Stimulated activated CD8-positive, alpha-beta memory T cell treated with anti-CD3 and anti-CD28 coated beads, Interleukin-12 subunit alpha, Interleukin-12 subunit beta, amount 100 ng/mL, for 4 hours (primary cell): ENCODE measurements at places on chromosomes 1 and 21.

- DNase-seq: no peak
Observed at GRCh38 chr1:199287647-199288046, 648.8 kb downstream of the PTPRC start.

- no peak for DNase-seq
Observed at GRCh38 chr1:156550346-156550745, 22.0 kb downstream of the IQGAP3 start.

DNA sequence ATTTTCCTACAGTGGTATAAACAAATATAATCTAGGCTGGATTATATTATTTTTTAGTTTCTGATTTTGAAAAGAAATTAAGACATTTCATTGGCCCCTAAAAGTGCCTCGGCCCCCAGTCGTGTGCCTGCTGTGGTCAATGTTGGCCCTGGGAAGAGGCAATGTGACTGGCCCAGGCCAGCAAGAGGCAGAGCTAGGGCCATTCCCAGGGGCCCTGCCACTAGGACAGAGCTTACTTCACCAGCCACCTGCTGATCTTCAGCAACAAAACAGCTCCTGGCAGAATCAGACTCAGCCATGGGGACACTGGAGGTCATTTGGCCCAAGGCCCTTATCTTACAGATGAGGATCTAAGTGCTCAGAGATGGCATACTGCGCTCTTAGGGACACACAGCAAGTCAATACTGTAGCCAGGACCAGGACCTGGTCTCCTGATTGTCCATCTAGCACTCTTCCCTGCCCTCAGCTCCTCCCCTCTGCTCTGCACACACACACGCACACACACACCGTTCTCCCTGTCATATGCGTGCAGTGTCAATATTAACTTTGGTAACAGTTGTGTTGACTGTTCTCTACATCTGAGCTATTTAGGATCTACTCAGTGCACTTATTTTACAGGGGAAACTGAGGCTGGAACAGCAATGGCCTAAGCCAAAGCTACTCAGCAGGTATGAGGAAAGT lies 16.6 kb upstream of the KLHDC7A start:
- no peak for DNase-seq

DNA sequence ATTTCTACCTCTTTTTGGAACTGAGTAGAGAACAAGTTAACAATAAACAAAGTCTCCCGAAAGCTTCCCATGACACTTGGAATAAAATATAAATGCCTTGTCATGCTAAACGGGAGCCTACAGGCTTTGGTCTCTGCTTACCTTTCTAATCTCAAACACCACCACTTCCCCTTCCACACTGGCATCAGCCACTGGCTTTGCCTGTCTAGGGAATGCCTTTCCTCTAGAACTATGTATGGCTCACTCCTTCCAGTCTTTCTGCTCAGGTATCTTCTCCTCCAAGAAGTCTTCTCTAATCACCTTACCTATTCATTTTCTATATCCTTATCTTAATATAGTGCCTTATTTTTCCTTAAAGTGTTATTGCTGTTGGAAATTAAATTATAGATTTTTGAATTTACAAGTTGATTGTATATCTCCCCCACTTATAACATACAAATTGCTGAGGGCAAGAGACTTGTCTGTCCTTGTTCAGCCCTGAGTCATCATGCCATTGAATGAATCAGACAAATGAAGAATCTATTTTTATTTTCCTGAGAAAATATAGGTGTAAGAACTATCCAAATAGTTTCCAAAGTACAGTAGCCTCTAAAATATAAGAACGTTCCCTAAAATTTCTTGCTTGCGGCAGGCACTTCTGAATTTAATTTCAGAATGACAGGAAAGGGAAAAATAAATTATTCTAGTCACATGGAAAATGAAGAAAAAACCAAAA lies 119.2 kb downstream of the TM2D1 start:
- DNase-seq: no peak

DNA sequence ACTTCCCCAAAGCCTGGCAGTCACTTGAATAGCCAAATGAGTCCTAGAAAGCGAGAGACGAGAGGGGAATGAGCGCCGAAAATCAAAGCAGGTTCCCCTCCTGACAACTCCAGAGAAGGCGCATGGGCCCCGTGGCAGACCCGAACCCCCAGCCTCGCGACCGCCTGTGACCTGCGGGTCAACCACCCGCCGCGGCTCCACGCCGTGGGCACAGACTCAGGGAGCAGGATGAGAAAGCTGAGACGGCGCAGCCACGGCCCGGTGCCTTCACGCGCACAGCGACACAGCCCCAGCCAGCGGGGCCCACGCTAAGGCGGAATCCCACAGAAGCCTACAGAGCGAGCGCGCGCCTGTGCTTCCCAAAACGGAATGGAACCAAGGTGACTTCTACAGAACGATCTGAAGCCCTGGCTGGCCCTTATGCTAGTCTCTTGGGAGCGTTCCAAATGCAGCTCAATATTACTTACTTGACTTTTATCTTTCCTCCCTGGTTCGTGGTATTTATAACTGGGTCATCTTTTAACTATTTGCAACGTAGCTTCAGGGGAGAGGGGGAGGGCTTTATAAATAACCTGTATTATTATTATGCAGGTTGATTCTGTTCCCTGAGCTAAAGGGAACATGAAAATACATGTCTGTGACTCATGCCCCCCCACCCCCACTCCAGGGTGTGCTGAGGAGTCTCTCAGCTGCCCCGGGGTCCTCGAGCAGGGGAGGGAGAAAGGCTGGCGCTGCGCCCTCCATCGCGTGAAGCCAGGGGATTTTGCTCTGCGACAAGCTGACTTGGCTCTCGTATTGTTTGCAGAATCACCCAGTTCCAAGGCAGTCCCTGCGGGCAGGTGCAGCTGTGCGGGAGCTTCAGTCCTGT lies 1.7 kb downstream of the TSPEAR start:
- DNase-seq: no peak

DNA sequence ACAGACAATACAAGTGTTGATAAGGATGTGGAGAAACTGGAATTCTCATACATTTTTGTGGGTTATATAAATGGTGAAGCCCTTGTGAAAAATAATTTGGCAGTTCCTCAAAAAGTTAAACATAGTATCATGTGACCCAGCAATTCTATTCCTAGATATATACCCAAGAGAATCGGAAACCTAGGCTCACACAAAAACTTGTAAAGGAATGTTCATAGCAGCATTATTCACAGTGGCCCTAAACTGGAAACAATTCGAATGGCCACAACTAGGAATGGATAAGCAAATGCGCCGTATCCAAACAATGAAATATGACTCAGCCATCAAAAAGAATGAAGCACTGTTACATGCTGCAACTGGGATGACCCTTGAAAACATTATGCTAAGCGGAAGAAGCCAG lies 3.9 kb upstream of the CD247 start:
- DNase-seq: no peak

- no peak for DNase-seq
Observed at GRCh38 chr1:56074007-56074651, 505.2 kb downstream of the PLPP3 start.

- DNase-seq: no peak
Observed at GRCh38 chr1:28416509-28417194, 47.1 kb downstream of the PHACTR4 start.

GRCh38 chr1:246492611-246493245 lies 14.4 kb downstream of the SMYD3 start:
- DNase-seq: no peak

DNA sequence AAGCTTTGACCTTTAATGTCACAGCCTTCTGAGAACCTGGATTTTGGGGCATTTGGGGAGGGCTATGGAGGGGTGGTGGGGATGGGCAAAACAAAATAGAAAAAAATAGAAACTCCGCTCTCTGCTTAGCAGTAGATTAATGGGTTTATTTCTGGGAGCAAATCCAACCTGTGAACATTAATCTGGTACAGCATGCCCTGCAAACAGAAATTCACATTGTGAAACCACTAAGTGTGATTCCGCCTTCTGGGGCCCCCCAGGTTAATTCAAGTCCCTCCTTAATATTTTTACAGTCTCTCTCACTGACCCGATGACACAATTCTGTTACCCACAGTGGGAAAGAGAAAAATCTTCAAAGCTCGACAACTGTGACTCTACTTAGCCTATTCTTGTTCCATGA lies 76.4 kb downstream of the TIAM1 start:
- no peak for DNase-seq

GRCh38 chr1:193143285-193143684 lies 21.5 kb downstream of the CDC73 start:
- DNase-seq: no peak

- DNase-seq: no peak
Observed at GRCh38 chr1:169924829-169925228, 31.1 kb upstream of the SCYL3 start.

DNA sequence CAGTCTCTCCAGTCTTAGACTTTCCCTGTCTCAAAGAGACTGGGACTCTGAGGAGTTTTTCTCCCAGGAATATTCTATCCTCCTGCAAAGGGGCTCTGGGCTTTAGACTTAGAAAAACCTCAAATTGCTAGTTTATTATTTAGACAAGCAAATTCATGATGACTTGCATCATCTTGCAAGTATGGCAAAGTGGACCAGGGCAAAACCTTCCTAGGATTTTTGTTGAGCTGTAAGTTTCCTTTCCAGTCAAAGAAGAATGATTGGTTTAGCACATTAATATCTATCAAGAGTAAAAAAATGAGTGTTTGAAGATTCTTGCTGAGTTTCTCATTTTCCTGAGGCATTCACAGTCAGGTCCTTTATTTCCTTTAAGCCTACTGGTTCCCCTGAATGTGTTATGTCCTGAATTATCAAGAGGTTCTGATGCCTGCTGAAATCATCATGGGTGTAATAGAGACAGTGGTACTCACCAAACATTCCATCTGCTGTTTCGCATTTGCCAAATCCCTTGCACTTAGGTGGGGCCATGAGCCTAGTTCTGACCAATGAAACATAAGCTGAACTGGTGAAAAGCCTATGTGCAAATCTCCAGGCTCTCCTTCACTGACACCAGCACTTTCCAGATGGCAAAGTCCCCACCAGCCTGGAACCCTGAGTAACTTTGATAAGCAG lies 25.2 kb upstream of the SPAG17 start:
- DNase-seq: no peak

DNA sequence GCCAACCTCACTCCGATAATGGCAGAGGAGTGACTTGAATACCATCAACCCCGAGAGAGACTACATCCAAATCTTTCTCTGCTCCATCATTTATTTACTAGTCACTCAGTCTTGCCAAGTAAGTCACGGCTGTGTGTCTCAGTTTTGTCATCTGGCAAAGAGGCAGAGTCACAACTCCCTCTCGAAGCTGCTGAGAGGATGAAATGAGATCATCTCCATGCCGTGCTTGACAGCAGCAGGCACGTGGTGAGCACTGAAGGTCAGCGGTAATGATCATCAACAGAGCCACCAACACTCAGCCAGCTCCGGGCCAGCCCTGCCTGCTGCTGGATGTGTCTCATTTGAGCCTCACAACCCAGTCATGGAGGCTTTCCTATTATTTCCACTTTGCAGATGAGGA lies 19.9 kb downstream of the ALDH4A1 start:
- no peak for DNase-seq

GRCh38 chr1:91754348-91754747 lies 131.6 kb downstream of the TGFBR3 start:
- DNase-seq: no peak

- no peak for DNase-seq
Observed at GRCh38 chr1:226029093-226029496, 30.0 kb upstream of the SDE2 start.

- no peak for DNase-seq
Observed at GRCh38 chr21:34364921-34365320, 1.1 kb downstream of the KCNE2 start.

GRCh38 chr1:96214982-96215381 lies 506.6 kb upstream of the PTBP2 start:
- DNase-seq: no peak

GRCh38 chr1:232244426-232244825 lies 385.5 kb downstream of the SIPA1L2 start:
- DNase-seq: no peak

- DNase-seq: no peak
Observed at GRCh38 chr1:88398338-88398737, 285.7 kb upstream of the PKN2 start.

DNA sequence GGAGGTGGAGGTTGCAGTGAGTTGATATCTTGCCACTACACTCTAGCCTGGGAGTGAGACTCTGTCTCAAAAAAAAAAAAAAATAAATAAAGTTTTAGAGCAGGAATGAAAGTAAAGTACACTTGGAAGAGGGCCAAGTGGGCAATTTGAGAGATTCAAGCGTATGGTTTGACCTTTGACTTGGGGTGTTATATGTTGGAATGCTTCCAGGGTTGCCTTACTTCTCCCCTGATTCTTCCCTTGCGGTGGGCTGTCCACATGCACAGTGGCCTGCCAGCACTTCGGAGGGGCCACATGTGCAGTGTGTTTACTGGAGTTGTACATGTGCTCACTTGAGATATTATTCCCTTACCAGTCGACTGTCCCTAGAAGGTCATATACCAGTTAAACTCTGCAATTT lies 295.5 kb upstream of the PROX1 start:
- DNase-seq: no peak
